Adrenal gland (tissue), 19 donors: ENCODE measurements at places on chromosomes 5 and 9. TPM values are rescaled to one million over a fixed set of nuclear protein-coding genes. Genes with fewer than 3 reads are reported as not detected.

GRCh38 chr5:107790671-107791070 lies 119.9 kb upstream of the EFNA5 start:
- no peaks in the 10 kb centered on the region for H3K36me3 ChIP-seq
- H3K27ac ChIP-seq = no peak overlapping the region
- H3K4me3 ChIP-seq = no peak overlapping the region
- H3K4me1 ChIP-seq = no peaks in the 10 kb centered on the region
- H3K27me3 ChIP-seq = no peaks in the 10 kb centered on the region

GRCh38 chr5:80960531-80961375 lies 590 bp downstream of the RASGRF2 start:
- H3K4me3 ChIP-seq = no peak overlapping the region
- peaks cover 23% of the 10 kb centered on the region for H3K27me3 ChIP-seq
- DNase-seq = no peak
- H3K36me3 ChIP-seq = no peaks in the 10 kb centered on the region

- H3K27me3 ChIP-seq = no peaks in the 10 kb centered on the region
- peaks cover 4% of the 10 kb centered on the region for H3K4me1 ChIP-seq
- H3K27ac ChIP-seq = no peak overlapping the region
- H3K36me3 ChIP-seq = no peaks in the 10 kb centered on the region
- DNase-seq = no peak
Measured at GRCh38 chr5:143086908-143087637, 316.4 kb downstream of the NR3C1 start.

The S1PR3 gene
- 44.1 TPM for total RNA-seq

The NUTM2G gene
- total RNA-seq = 0.06 TPM
